ENCODE measurements at places on chromosomes 13 and 19.
A peak's percentile ranks its signal among the peaks of the same experiment; 100 is the strongest.

- DNase-seq = no peak
These were observed 118.8 kb downstream of the MIPEP start for GRCh38 chr13:23770428-23770827.

DNA sequence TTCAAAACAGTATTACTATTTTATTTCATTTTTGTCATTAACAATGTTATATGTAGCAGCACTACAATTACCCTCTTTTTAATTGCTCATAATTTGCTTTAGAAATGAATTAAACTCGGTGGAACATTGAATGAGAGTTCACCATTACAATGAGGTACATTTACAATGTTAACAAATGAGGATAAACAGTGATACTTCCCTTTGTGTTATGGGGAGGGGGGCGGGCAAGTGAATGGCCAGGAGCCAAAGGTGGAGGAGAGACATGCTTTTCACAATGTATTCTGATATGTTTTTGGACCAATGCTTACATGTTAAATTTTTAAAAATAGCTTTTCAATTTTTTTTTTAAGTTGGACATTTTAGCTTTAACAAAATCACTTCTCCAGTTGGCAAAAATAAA, 34.2 kb downstream of the NALCN start:
- DNase-seq = no peak

- DNase-seq = no peak
These were observed 309.6 kb upstream of the EDNRB start for GRCh38 chr13:78228211-78228610.

GRCh38 chr19:1503089-1503924, 9.5 kb downstream of the ADAMTSL5 start:
- DNase-seq = peak; percentile 13

GRCh38 chr13:96816261-96816660, 178.0 kb downstream of the OXGR1 start:
- no peak for DNase-seq

DNA sequence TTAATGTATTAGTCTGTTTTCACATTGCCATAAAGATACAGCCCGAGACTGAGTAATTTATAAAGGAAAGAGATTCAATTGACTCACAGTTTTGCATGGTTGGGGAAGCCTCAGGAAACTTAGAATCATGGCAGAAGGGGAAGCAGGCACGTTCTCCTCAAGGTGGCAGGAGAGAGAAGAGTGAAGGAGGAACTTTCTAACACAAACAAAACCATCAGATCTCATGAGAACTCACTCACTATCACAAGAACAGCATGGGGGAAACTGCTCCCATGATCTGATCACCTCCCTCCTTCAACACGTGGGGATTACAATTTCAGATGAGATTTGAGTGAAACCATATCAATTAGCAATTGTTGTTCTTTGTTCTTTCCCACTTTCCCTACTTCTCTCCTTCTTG, 689.0 kb upstream of the SLITRK1 start:
- DNase-seq = no peak

DNA sequence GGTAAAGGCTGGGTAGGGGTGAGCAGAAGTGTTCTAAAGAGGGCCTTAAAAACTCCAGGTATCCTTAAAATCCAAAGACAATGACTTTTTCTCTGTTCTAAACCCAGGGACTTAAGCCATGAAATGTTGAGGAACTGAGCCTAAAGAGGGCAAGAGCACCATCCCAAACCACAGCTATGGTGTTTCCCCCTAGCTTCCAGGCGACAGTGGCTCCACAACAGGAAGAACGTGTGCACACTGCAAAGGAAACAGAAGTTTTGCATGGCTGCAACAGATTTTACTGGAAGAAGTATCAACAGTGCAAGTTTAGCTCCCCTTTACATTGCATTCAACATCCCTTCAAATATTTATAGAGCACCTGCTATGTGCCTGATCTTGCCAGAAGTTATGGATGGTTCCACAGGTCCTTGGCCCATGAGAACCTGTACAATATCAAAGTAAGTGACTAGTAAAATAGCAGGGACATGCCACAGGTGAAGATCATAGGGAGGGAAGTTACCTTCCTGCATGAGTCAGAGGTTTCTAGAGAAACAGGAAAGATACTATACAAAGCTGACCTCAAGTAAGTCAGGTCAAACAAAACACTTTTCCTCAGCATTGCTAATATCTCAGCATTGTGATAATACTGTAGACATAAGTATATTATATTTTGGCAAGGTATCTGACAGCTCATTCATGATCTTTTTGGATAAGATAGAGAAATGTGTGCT, 8.4 kb upstream of the KCTD12 start:
- no peak for DNase-seq

- DNase-seq = no peak
These were observed 21.0 kb upstream of the RAB20 start for GRCh38 chr13:110582421-110582954.

- DNase-seq = peak; percentile 26
These were observed 6.1 kb upstream of the LMNB2 start for GRCh38 chr19:2462635-2463421.

- DNase-seq = no peak
These were observed 171.6 kb upstream of the IPO5 start for GRCh38 chr13:97781891-97782305.

- no peak for DNase-seq
These were observed 675 bp downstream of the PEG3 start for GRCh38 chr19:56839652-56840450.

DNA sequence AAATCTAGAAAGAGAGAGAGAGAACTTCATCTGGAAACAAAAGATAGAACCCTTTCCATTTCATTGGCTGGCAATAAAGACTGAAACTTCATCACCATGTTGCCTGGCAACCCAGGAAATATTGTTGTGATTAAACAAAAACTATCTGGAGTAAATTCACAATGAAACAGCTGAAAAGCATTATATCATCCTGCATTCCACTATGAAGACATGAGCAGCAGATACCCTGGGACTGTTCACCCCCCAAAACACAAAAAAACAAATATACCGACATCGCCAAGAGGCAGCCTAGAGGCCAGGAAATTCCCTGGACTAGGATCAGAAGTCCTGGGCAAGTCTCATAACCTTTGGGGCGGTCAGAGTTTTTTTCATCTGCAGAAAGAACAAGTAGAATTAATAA, 158.3 kb downstream of the FOXO1 start:
- DNase-seq = no peak

DNA sequence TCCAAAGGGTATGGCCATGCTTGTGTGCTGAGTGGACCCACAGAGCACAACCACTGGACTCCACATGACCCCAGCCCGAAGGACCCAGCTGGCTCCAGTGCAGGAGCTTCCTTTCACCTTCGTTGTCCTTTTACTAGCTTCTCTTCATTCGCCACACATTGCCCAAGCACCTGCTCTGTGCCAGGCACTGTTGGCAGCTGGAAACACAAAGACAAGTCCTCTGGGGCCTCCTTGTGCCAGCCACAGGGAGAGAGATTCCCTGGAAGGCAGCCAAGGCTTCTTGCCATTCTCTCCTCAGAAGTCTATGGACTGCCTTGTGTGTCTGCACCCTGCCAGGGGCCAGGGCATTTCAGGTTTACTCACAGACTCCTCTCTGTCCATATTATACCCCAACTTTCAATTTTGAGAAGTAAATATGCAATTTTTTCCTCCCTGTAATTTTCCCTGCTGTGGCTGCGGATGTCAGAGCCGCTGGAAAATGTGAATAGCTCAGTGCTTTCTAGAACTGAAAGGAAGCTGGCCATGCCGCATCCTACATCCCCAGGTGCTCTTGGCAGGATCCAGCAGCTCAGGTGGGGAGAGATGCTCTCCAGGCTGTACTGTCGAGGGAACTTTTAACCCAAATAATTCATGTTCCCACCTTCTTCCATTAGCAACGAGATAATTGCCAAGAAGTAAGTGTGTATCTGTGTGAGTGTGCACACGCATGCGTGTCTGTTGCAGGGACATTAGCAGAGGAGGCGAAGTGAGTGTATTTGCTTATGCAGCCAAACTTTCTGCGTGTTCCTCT, 57.2 kb downstream of the CHST8 start:
- peak; percentile 26 for DNase-seq

DNA sequence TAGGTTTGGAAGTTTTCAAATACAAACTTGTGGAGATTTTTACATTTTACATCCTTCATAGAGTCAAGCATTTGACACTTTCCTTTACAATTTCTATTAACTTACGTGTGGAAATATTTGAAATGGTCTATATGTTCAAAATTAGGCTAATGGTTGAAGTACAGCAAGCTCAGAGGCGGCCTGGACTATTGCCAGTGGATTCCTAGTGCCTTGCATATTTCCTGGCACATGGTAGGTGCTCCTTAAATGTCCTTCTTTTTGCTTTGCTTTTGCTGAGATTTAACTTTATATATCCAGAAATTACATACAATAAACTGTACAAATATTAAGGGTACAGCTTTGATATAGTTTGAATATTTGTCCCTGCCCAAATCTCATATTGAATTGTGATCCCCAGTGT, 93.9 kb downstream of the UBL3 start:
- no peak for DNase-seq

DNA sequence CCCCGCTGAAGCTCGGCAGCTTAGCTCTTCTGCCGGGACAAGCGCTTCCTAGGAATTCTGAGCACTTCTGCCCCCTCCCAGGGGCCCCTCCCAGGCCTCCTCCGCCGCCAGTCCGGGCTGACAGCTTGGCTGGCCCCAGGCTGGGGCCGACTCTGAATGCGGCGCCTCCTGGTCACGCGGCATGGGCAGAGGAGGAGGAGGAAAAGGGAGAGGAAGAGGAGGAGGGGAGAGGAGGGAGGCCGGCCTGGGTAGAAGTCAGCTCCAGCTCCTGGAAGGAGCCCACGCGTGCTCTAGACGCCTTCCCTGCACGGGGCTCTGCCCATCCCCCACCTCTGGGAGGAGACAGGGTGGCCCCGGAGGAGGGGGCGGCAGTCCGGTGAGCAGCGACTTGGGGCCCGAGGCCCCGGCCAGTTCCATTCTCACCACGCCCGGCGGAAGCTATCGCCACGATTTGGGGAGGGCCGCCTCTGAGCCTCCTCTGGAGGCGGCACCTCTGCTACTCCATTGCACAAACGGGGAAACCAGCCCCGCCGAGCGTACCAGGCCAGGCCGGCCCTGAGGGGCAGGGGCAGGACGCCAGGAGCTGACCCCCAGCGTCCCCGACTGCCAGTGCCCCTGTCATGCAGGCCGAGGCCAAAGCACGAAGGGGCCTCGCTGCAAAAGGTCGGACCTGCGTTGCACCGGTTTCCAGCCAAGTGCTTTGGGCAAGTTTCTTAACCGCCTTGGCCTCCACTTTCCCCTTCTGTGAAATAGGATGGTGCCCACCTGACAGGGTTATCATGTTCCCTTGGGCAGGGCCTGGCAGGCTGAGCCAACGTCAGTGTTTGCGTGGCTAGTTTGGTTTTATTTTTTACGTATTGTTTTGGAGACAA, 31.6 kb downstream of the CCNE1 start:
- DNase-seq = no peak

- peak; percentile 54 for DNase-seq
These were observed 113.0 kb upstream of the ARGLU1 start for GRCh38 chr13:106680796-106681472.
